ENCODE measurements at places on chromosomes 4 and X.

DNA sequence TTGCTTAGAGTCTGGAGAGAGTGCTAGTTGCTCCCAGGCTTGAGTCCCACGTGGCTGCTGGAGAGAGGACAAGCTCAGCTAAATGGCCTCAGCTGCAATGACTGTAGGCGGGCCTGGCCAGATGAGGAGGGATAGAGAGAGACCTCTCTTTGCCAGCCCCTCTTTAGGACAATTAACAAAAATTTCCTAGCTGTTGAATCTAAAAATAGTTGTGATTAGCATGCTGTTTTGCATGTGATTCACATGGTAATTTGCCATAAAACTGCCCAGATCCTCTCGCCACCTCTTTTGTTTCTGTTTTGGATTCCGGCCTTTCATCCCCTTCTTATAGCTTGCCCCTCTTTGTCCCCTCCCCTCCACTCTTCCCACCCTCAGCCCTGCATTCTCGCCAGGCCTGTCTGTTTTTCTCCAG lies 28.9 kb upstream of the PRPS1 start:
- DNase-seq: no peak

GRCh38 chrX:71514367-71515037 lies 18.4 kb upstream of the OGT start:
- no peak for DNase-seq

DNA sequence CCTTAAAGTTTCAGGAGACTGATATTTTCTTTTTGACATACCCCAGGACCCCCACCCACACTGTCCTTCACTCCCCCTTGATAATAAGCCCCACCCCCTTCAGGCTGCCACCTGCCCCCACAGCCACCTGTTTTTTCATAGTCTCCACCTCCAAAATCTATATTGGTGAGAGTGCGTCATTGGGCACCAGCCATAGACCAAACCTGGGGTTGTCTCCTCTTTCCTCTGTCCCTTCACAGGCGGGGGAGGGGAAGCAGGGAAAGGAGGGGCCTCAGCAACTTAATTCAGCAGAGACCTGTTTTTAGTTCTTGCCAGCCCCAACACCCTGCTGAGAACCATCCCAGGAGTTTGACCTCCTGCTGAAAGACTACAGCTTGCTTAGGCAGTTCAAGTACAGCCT lies 1.1 kb downstream of the ARHGAP36 start:
- DNase-seq: no peak

DNA sequence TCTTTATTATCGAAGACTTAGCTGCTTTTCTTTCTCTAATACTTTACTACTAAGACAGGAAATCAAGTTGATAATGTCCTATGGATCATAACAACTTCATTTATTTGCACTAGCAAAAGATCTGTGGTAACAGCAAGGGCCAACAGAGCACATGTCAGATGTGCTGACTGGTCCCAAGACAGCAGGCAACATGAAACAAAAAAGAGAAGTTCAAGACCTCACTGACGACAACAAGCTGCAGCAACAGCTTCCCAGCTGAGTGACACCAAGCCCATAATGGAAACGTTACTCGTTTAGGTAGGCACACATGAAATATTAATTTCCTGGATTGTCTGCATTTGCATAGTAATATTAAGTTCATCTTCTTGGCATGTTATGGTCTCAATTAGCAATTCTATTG lies 126.9 kb downstream of the UNC5C start:
- no peak for DNase-seq

GRCh38 chr4:173230062-173230461 lies 61.5 kb downstream of the GALNT7 start:
- DNase-seq: no peak

GRCh38 chr4:87697272-87697671 lies 47.2 kb downstream of the DMP1 start:
- no peak for DNase-seq

DNA sequence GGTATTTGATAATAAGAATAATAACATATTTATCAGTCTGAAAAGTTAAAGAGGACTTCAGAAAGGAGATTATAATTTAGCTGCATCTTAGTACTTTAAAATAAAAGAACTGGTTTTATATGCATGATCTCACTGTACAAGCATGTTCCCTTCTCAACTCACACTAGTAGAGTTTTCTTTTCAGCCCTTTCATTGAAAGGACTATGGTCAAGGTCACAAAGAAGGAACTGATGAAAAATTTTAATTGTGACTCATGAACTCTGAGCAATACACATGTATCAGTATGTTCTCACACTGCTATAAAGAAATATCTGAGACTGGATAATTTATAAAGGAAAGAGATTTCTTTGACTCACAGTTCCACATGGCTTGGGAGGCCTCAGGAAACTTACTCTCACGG lies 73.7 kb upstream of the NDST4 start:
- no peak for DNase-seq

- DNase-seq: no peak
Measured at GRCh38 chr4:97589481-97590196, 553.6 kb downstream of the STPG2 start.

DNA sequence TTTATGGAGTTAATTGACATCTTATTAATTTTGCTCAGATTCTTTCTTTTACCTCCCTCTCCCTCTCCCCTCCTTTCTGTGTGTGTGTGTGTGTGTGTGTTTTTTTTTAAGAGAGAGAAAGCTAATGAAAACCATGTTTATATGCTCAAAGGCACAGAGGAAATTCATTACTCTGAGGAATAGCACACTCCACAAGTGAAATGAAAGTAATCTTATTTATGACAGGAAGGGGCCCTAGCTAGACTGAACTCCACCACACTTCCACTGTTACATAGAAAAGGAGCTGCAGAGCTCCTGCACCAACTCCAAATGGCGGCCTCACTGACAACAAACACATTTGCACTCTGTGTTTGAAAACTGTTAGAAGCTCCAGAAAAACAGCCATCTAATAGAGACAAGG lies 150.6 kb downstream of the RASL11B start:
- DNase-seq: no peak

GRCh38 chr4:56055027-56055977 lies 106.6 kb downstream of the CEP135 start:
- no peak for DNase-seq

- no peak for DNase-seq
Measured at GRCh38 chrX:121227888-121228287, 180.5 kb downstream of the GLUD2 start.

DNA sequence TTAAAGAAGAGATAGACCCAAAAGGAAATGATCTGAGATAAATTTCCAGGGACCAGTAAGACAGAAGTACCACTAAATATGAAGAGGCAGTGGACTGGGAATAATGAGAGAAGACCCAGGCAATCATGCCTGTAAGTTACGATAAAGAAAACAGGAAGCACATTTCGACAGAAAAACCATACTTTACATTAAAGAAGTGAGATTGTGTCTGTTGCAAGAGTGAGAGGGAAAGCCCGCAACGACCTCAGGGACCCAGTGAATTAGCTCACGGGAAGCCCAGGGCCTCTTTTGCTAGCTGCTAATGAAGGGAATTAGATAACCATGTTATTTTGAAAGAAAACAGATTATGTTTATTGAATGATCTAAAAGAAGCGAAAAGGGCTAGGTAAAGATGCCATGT lies 28.9 kb upstream of the ACSL1 start:
- DNase-seq: no peak
